ENCODE measurements at places on chromosomes 7 and 10.

DNA sequence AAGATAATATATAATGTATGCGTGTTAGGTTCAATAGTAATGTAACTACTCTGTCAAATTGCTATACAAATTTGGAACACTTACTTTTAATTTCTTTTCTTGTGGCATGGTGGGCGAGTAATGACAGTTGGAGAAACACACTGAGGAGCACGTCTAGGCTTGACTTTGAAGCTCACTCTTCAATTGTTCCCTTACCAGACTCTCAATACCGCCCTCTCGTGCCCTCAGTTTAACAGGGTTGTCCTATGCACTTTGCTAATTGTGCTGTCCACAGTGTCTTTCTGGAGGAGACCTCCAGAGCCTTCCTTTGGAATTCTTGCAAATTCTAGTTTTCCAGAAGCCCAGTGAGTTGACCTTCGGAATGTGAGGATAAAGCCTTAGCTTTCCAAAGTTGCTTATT is 107.2 kb upstream of the RELN start:
- no peak overlapping the region for H3K27ac ChIP-seq
- no peak overlapping the region for H3K4me3 ChIP-seq
- no peaks in the 10 kb centered on the region for H3K27me3 ChIP-seq
- DNase-seq: peak; percentile 63

GRCh38 chr7:93799750-93800357 is 90.7 kb downstream of the TFPI2 start:
- DNase-seq: peak; percentile 27
- no peaks in the 10 kb centered on the region for H3K27me3 ChIP-seq
- H3K4me3 ChIP-seq: no peak overlapping the region
- H3K4me1 ChIP-seq: no peaks in the 10 kb centered on the region

DNA sequence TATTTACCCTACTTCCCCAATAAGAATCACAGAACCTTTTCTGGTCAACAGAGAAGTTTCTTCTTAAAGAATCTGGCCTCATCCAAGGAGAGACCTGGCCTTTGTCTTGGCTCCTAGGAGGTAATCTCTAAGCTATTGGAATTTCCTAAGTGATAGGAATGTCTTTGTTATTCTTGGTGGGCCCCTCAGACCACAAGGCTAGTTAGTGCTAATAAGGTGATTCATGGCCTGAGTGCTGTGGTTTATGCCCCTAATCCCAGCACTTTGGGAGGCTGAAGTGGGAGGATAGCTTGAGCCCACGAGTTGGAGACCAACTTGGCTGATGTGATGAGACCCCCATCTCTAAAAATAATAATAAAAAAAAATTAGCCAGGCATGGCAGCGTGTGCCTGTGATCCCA is 60.0 kb upstream of the CYP2C18 start:
- no peaks in the 10 kb centered on the region for H3K27me3 ChIP-seq
- peak; percentile 96 for DNase-seq
- peak overlapping the region; percentile 86 for H3K27ac ChIP-seq
- peaks cover 10% of the 10 kb centered on the region for H3K4me1 ChIP-seq

- H3K4me3 ChIP-seq: no peak overlapping the region
- H3K27me3 ChIP-seq: no peaks in the 10 kb centered on the region
- peaks cover 4% of the 10 kb centered on the region for H3K4me1 ChIP-seq
- H3K36me3 ChIP-seq: no peaks in the 10 kb centered on the region
- DNase-seq: no peak
These were observed 37.8 kb downstream of the ST8SIA6 start for GRCh38 chr10:17416442-17417211.

DNA sequence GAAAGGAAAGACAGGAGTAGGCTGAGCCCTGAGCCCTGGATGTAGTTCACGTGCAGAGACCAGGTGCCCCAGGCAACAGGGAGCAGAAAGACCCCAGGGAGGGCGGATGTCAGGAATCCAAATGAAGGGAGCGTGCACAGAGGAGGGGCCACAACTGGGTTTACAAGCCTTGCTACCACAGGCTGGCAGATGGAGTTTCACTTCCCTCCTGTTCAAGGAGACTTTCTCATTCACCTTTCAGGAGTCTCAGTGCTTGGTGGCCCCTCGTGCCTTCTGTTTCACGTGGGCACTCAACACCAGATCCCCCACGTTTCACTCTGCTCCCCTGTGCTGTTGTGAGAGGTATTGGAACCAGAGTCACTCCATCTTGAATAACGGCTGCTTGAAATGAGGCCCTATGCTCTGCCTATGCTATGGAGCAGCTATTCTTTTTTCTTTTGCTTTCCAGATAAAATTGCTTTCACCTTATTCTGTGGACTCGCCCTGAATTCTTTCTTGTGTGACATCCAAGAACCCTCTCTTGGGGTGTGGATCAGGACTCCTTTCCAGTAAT is 601.4 kb upstream of the IGFBP3 start:
- no peaks in the 10 kb centered on the region for H3K27me3 ChIP-seq
- no peak overlapping the region for H3K4me3 ChIP-seq
- DNase-seq: no peak
- no peaks in the 10 kb centered on the region for H3K36me3 ChIP-seq

- no peak for DNase-seq
- H3K36me3 ChIP-seq: no peaks in the 10 kb centered on the region
- no peaks in the 10 kb centered on the region for H3K4me1 ChIP-seq
These were observed 194.8 kb upstream of the KMT2E start for GRCh38 chr7:104818961-104819880.

GRCh38 chr7:108267615-108268014 is 137.5 kb upstream of the LAMB4 start:
- H3K27ac ChIP-seq: no peak overlapping the region
- no peaks in the 10 kb centered on the region for H3K27me3 ChIP-seq
- DNase-seq: no peak
- no peaks in the 10 kb centered on the region for H3K36me3 ChIP-seq
- H3K4me1 ChIP-seq: no peaks in the 10 kb centered on the region

DNA sequence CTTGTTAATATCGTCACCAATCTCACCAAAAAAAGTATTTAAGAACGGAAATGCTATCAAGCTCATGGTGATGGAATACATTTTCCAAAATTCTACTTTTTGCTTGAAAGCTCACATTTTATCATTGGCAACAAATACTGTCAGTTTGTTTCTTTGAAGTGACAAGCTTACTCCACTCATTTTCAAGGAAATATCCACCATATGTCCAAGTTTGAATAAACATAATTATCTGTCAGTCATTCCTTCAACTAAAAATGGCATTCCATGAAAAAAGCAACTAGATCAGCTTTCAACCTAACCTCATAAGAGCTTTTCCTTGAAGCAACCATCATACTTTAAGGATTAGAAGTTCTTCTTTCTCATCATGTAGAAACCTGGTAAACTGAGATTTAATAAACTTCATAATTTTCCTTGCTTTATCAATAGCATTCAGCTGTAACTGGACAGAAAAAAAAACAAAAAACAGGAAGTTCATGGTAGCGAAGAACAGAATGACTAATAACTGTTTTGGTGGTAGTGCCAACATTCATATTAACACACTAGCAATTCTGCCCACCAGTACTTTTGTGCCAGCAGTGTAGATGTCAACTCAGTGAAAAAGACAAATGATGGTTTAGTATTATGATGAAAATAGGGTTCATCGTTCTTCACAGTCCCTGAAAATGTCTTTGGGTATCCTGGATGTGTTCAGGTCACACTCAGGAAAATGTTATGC is 764.9 kb downstream of the GRM8 start:
- no peak overlapping the region for H3K27ac ChIP-seq
- H3K36me3 ChIP-seq: no peaks in the 10 kb centered on the region
- DNase-seq: no peak
- H3K27me3 ChIP-seq: no peaks in the 10 kb centered on the region

DNA sequence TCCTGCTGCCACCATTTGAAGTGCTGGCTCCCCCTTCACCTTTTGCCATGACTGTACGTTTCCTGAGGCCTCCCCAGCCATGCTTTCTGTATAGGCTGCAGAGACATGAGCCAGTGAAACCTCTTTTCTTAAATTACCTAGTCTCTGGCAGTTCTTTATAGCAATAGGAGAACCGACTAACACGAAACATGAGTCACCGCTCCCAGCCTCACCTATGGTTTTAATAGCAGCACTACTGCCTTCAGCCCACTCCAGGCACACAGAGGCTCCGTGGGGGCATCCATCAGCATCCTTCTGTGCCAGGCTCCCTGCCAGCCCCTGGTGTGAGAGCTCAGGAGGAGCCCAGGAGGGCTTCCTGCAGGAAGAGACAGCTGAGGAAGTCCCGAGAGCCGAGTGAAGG is 5.5 kb upstream of the ZNF316 start:
- H3K36me3 ChIP-seq: no peaks in the 10 kb centered on the region
- H3K27ac ChIP-seq: no peak overlapping the region
- DNase-seq: no peak
- no peak overlapping the region for H3K4me3 ChIP-seq
- no peaks in the 10 kb centered on the region for H3K4me1 ChIP-seq

- no peaks in the 10 kb centered on the region for H3K27me3 ChIP-seq
- no peaks in the 10 kb centered on the region for H3K36me3 ChIP-seq
- H3K27ac ChIP-seq: no peak overlapping the region
- H3K4me3 ChIP-seq: no peak overlapping the region
- H3K4me1 ChIP-seq: no peaks in the 10 kb centered on the region
- no peak for DNase-seq
These were observed 517.1 kb upstream of the ANKRD30A start for GRCh38 chr10:36608251-36608650.

- peak; percentile 3 for DNase-seq
- H3K27me3 ChIP-seq: no peaks in the 10 kb centered on the region
- H3K27ac ChIP-seq: no peak overlapping the region
- H3K36me3 ChIP-seq: no peaks in the 10 kb centered on the region
- no peak overlapping the region for H3K4me3 ChIP-seq
These were observed 322.6 kb downstream of the TFEC start for GRCh38 chr7:115708013-115708341.

- peak; percentile 11 for DNase-seq
- peaks cover 4% of the 10 kb centered on the region for H3K4me1 ChIP-seq
These were observed 43.2 kb downstream of the VAX1 start for GRCh38 chr10:117094856-117095255.
